ENCODE measurements at places on chromosomes 1 and 21.

DNA sequence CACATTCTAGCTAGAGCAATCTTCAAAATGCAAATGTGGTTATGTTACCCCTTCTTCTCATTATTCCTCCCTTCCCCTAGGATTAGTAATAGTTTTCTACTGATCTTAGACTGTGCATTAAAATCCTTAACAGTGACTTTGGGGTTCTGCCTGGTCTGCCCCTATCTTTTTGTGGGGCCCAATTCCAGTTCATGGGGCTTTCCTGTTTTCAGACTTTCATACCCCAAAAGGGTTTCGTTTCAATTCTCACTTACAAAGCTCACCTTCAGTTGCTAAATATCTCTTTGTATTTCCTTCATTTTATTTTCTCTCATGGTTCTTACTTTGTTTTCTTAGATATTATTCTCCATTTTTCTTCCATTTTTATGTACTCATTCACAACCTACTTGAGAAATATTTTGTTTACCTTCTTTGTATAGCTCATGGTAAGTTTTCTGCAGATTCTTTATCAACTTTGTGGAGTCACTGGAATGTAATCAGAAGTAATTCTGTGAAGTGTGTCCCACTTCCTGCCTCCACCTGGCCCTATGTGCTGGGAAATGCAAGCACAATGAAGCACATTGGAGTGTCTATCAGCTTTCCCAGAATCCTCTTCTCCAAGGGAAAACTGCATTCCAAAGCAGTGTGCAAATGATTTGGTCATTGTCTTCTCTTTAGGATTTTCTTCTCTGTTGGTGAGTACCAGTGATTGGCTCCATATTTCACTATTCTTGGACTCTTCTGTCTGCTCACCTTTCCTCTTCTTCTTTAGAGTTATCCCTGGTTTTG, 350.2 kb downstream of the ZNF326 start:
- DNase-seq = no peak

DNA sequence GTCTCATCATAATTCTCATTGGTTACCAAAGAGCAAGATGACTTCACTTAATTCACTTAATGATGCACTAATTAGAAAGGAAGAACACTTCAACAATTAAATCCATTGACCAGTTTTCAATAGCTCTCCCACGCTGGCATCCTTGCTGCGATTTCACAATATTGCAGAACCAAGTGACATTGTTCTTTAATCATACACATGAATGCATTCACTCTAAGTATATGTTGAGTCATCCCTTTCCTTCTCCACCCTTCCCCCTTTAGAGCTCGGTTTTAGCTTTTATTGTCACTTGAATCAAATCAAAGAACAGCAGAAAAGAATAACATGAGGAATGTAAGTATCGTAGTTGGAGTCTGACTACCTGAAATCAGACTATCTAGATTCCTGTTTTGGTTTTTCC, 233.6 kb upstream of the FMN2 start:
- no peak for DNase-seq

DNA sequence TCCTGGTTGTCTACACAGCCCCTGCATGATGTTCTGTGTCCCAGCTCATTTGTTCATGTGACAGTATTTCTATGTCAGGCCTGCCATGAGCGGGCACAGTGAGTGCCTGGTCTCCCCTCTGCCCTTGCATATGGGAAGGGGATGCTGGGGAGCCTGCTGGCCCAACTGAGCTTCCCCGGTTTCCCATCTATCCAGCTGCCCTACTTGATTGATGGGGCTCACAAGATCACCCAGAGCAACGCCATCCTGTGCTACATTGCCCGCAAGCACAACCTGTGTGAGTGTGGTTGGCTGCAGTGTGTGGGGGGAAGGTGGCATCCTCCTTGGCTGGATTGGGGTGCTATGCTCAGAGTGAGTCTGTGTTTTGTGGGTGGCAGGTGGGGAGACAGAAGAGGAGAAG, 1.5 kb downstream of the GSTM4 start:
- no peak for DNase-seq

- DNase-seq = no peak
These were observed 38.2 kb upstream of the CSF3R start for GRCh38 chr1:36520771-36521420.

- DNase-seq = peak; percentile 56
These were observed 67.6 kb downstream of the MAP3K21 start for GRCh38 chr1:233394860-233395717.

- DNase-seq = no peak
These were observed 6.6 kb downstream of the CLEC20A start for GRCh38 chr1:178490136-178490535.

GRCh38 chr1:181097242-181097641, 8.7 kb downstream of the IER5 start:
- no peak for DNase-seq

- DNase-seq = no peak
These were observed 38.3 kb upstream of the KCNE1 start for GRCh38 chr21:34550182-34550799.

- DNase-seq = no peak
These were observed 108.2 kb upstream of the GREM2 start for GRCh38 chr1:240719953-240720700.

DNA sequence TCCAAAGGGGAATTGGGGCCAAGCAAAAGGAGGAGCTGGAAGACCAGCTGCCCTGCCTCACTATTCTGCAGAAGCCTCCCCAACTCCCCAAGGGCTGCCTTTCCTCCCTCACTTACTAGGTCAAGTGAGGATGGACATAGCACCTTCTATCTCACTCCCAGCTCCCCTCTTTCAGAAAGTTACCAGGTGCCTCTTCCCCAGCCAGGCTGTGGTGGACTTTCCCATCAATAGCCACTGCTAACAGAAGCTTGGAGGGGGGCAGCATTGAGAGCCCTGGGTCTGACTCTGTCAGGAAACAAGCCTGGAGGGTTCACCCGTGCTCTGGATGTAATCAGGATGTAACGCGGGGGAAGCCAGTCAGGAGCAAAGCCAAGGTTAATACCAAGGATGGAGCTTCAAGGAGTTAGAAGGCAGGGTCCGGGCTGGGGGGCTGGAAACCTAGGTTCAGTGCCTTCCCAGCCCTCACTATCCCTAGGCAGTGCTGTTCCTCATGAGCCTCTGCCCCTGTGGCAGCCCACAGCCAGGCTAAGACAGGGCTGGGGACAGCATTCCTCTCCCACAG, 127.8 kb upstream of the NGF start:
- no peak for DNase-seq

Data from NCI-H2081 treated with DMSO at 0.1 percent for 48 hours (cell line).